ENCODE measurements at places on chromosomes 7 and 10. TPM values are rescaled to one million over a fixed set of nuclear protein-coding genes. Genes with fewer than 3 reads are reported as not detected.

Gene MYL10
- not detected for total RNA-seq

Gene UCN3
- total RNA-seq, result not detected

Gene CFAP58
- 1.3 TPM for total RNA-seq

Gene METTL27
- 7.4 TPM for total RNA-seq

Gene CFAP70
- 2.4 TPM for total RNA-seq

Gene ARHGEF35
- total RNA-seq, result 9.8 TPM

Gene SAMD8
- total RNA-seq, result 37.5 TPM

Gene KAZALD1
- total RNA-seq, result 17.6 TPM

Gene GRID2IP
- total RNA-seq, result 0.16 TPM

Gene TMEM26
- 0.54 TPM for total RNA-seq

Gene NPSR1
- not detected for total RNA-seq

DNA sequence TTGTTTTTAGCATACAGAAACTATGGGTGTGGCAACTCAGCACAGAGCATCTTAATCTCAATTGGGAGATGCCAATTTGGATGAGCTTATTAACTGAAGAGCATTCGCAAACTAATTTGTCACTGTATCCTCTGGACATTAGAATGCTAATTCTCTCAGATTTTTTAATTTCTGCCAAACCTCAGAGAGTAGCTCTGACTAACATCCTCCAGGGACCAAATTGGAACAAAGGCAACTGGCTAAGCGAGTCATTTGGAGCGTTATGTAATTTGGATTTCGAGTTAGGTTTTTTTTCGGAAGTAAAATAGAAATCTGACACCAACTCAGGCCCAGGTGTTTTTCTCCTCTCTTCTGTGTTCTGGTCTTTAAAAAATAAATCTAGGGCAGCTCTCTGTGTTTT, 201.9 kb downstream of the BMPER start:
- no peak for DNase-seq
- no peaks in the 10 kb centered on the region for H3K4me1 ChIP-seq
- no peak overlapping the region for H3K27ac ChIP-seq
- H3K36me3 ChIP-seq, result no peaks in the 10 kb centered on the region
- H3K4me3 ChIP-seq, result no peak overlapping the region
- H3K27me3 ChIP-seq, result no peaks in the 10 kb centered on the region

GRCh38 chr7:107680478-107680877, 19.9 kb downstream of the SLC26A4 start:
- H3K27me3 ChIP-seq, result no peaks in the 10 kb centered on the region
- no peaks in the 10 kb centered on the region for H3K36me3 ChIP-seq
- no peaks in the 10 kb centered on the region for H3K4me1 ChIP-seq
- no peak for DNase-seq
- H3K27ac ChIP-seq, result no peak overlapping the region

GRCh38 chr7:129210256-129210988, 14.4 kb upstream of the AHCYL2 start:
- H3K4me1 ChIP-seq, result no peaks in the 10 kb centered on the region

DNA sequence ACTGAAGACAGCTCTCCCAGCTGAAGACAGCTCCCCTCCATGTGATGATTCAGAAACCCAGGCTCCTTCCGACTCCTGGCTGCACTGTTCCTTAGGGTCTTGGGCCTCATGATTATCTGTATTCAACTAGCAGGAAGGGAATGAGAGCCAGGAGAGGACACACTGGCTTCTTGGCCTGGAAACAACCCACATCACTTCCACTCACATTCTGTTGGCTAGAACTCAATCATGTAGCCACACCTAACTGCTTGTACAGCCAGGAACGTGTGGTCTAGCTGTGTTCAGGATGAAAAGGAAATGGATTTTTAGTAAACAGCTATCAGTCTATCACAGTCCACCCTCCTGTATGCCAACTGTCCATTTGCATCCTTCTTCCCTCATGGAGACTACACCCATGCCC, 30.5 kb upstream of the XPNPEP1 start:
- no peak overlapping the region for H3K4me3 ChIP-seq
- no peaks in the 10 kb centered on the region for H3K36me3 ChIP-seq
- no peak overlapping the region for H3K27ac ChIP-seq
- H3K4me1 ChIP-seq, result peaks cover 5% of the 10 kb centered on the region

DNA sequence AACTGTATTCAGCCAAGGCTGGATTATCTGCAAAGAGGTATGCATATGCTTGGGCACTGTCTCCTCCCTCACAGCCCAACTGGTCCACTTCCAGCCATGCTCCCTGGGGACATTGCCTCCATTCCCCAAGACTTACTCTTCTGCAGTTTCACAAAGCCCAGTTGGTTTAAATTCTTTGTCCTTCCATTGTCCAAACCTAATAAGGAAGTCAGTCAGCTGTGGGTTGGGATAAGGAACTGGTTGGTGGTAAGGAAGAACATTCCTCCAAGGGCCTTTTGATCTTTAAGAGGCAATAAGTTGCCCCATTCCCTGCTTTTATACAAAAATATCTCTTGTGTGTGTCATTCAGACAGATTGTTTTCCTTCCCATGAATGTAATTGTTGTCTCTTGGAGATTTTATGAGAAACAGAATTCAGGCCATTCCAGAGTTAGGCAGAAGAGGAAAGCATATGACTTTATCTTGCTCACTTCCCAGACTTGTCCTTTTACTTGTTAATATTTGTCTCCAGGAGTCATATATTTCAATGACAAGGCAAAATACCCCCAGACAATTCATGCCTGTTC, 673.7 kb downstream of the SUGCT start:
- H3K27ac ChIP-seq, result peak overlapping the region; percentile 96
- no peaks in the 10 kb centered on the region for H3K36me3 ChIP-seq
- no peak overlapping the region for H3K4me3 ChIP-seq
- H3K27me3 ChIP-seq, result no peaks in the 10 kb centered on the region
- peak; percentile 86 for DNase-seq

DNA sequence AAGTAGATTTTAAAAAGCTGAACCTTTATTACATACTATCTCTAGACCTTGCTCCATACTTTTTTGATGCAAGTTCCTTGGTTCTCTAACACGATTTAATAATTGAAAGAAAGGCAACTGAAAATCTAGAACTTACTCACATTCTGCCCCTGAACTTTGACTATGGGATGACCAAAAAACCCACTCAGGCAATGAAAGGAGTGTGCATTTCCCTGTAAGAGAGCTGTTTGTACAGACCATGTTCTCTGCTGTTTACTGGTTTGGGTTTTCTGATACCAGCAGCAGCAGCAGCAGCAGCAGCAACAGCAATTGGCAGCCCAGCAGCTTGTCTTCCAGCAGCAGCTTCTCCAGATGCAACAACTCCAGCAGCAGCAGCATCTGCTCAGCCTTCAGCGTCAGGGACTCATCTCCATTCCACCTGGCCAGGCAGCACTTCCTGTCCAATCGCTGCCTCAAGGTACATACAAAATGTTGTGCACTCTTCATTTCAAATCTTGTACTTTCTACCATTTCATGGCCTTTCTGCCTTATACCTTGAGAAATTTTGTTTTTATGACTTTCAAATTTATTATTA, 216.7 kb downstream of the FOXP2 start:
- H3K4me1 ChIP-seq, result no peaks in the 10 kb centered on the region
- DNase-seq, result no peak
- no peak overlapping the region for H3K4me3 ChIP-seq
- no peaks in the 10 kb centered on the region for H3K36me3 ChIP-seq
- no peaks in the 10 kb centered on the region for H3K27me3 ChIP-seq

DNA sequence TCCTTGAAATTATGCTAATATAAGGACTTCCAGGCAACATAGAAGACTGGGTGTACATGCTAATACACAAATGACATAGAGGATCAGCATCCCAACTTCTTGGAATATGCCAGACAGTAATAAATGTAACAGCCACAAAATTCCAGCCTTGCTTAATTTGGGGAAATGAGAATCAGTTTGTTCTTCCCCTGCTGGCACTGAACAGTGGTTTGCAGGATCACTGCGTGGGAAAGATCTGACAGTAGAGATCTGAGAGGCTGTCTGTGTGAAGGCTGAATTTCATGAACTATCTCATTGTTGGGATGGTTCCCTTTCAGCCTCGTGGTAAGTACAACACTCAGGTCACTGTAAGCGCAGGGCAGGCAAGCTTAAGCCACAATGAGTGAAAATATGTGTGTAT, 1078.0 kb downstream of the LRMDA start:
- no peak overlapping the region for H3K27ac ChIP-seq
- no peaks in the 10 kb centered on the region for H3K36me3 ChIP-seq
- H3K27me3 ChIP-seq, result no peaks in the 10 kb centered on the region
- H3K4me3 ChIP-seq, result no peak overlapping the region

DNA sequence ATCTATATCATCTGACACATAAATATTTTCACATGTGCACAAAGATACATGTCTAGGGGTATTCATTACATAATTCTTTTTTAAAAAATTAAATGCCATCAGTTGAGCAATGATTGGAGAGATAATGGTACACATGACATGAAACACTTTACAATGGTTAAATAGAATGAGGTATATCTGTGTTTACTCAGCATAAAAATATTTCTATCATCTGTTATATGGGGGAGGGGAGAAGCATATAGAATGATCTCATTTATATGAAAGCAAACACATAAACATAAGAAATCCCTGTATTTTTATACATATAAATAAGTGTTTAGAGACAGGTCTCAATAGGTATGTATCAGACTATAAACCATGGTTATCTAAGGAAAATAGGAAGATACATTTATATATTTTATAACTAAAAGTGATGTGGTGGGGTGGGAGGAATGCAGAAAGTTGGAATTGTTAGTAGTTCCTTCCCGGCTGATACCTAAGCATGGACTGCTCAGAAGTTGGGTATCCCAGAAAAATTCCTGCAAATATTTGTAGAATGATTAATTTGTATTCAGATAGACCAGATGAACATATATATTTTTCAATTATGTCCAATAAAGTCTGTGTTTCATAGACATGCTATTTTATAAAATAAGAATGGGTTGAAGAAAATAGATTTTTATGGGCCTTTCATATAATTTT, 75.1 kb downstream of the SHOC2 start:
- peaks cover 3% of the 10 kb centered on the region for H3K4me1 ChIP-seq
- no peak for DNase-seq
- no peak overlapping the region for H3K4me3 ChIP-seq
- H3K36me3 ChIP-seq, result no peaks in the 10 kb centered on the region
- H3K27ac ChIP-seq, result no peak overlapping the region

DNA sequence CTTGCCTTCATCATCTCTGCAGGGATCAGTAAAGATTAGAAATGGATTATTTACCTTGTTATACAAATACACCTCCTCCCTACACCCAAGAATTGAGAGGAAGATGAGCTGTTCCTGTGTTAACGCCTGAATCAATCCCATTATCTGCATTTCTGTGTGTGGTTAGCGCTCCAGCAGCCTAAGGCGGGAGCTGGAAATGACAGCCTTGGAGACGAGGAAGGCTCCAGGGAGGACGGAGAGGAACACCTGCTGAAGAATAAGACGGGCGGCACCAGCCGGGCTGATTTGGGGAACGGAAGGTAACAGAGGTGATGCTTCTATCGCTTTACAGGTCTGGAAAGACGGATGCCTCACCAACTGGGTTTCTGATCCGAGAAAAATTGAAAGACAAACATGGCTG, 34.2 kb upstream of the DDC start:
- peaks cover 2% of the 10 kb centered on the region for H3K36me3 ChIP-seq
- no peaks in the 10 kb centered on the region for H3K27me3 ChIP-seq
- no peaks in the 10 kb centered on the region for H3K4me1 ChIP-seq
- no peak overlapping the region for H3K4me3 ChIP-seq
- DNase-seq, result no peak

DNA sequence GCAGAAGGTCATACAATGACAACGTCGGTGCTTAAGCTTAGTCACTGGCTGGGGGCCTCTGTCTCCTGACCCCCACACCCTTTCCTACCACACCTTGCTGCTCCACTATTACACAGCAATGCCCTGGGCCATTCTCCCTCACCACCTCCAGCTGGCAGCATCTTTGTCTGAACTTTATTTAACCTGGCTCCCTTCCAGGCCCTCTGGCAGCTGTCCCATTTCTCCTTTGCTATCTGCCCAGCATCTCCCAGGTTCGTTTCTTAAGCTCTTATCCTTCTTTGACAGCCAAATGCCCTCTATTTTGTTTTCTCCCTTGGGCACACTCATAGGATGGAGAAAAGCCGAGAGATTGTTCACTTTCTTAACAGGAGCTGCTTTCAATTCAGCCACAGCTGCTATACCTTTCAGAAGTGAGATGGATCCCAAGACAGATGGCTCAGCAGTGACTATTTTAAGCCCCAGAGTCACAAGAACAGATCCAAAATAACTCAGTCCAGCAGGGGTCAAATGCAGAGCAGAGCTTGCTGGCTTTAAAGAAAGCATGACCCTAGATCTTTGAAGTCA, 1277.1 kb upstream of the AUTS2 start:
- DNase-seq, result no peak
- no peaks in the 10 kb centered on the region for H3K27me3 ChIP-seq
- no peak overlapping the region for H3K4me3 ChIP-seq
- no peaks in the 10 kb centered on the region for H3K36me3 ChIP-seq
- no peaks in the 10 kb centered on the region for H3K4me1 ChIP-seq
- H3K27ac ChIP-seq, result peak overlapping the region; percentile 23

DNA sequence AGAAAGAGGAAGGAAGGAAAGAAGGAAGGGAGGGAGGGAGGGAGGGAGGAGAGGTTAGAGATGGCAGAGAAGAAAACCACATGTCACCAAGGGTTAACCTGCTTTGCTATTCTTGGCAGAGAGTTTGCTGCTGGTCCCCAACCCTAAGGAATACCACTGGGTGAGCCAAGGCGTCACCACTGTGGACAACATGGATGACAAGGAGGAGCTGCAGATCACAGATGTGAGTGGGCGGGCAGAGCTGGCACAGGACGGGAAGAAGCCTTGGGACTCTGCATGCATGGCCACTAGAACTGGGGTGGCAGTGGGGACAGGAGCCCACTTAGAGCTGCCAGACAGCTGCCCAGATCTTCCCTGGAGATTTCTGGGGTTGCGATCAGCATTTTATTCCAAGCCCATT, 17.2 kb upstream of the MYH16 start:
- H3K4me1 ChIP-seq, result no peaks in the 10 kb centered on the region
- H3K27me3 ChIP-seq, result no peaks in the 10 kb centered on the region
- H3K4me3 ChIP-seq, result no peak overlapping the region
- H3K27ac ChIP-seq, result no peak overlapping the region
- H3K36me3 ChIP-seq, result no peaks in the 10 kb centered on the region

- DNase-seq, result no peak
- H3K4me1 ChIP-seq, result no peaks in the 10 kb centered on the region
- no peak overlapping the region for H3K4me3 ChIP-seq
- H3K27ac ChIP-seq, result no peak overlapping the region
Observed at GRCh38 chr7:55436457-55436856, 71.3 kb downstream of the LANCL2 start.

- peak; percentile 87 for DNase-seq
- no peaks in the 10 kb centered on the region for H3K36me3 ChIP-seq
- H3K4me1 ChIP-seq, result no peaks in the 10 kb centered on the region
- no peak overlapping the region for H3K4me3 ChIP-seq
Observed at GRCh38 chr10:7541137-7542087, 125.4 kb downstream of the ITIH5 start.

GRCh38 chr10:73506074-73506473, 10.2 kb upstream of the PPP3CB start:
- no peaks in the 10 kb centered on the region for H3K36me3 ChIP-seq
- DNase-seq, result no peak
- H3K27ac ChIP-seq, result no peak overlapping the region
- H3K4me3 ChIP-seq, result no peak overlapping the region

GRCh38 chr7:46772776-46773175, 809.1 kb downstream of the TNS3 start:
- peak overlapping the region; percentile 95 for H3K27ac ChIP-seq
- H3K27me3 ChIP-seq, result no peaks in the 10 kb centered on the region
- H3K36me3 ChIP-seq, result no peaks in the 10 kb centered on the region
- peaks cover 6% of the 10 kb centered on the region for H3K4me1 ChIP-seq
- DNase-seq, result no peak
- H3K4me3 ChIP-seq, result no peak overlapping the region
